H4 (cell line): ENCODE measurements at places on chromosomes 5 and 9. TPM values are rescaled to one million over a fixed set of nuclear protein-coding genes. Genes with fewer than 3 reads are reported as not detected.

LHX3 gene
- not detected in 2 replicates for total RNA-seq

NKD2 gene
- total RNA-seq: 0.43 and 2.8 TPM in 2 replicates

SRD5A1 gene
- 23.2 and 34.9 TPM in 2 replicates for total RNA-seq

FGF18 gene
- not detected in 2 replicates for total RNA-seq

MARCOL gene
- not detected in 2 replicates for total RNA-seq

GCNT4 gene
- total RNA-seq: 0.06 and 0.12 TPM in 2 replicates

SLCO6A1 gene
- not detected in 2 replicates for total RNA-seq

CCL27 gene
- not detected in 2 replicates for total RNA-seq
